ENCODE measurements at places on chromosomes 7 and 10. TPM values are rescaled to one million over a fixed set of nuclear protein-coding genes. Genes with fewer than 3 reads are reported as not detected.

NFE2L3 gene
- polyA plus RNA-seq: 2.9 TPM

CYP3A5 gene
- not detected for polyA plus RNA-seq

ZNF282 gene
- polyA plus RNA-seq: 23.3 TPM

GOLGA7B gene
- 30.4 TPM for polyA plus RNA-seq

CLRN3 gene
- polyA plus RNA-seq: not detected

SPDYE17 gene
- not detected for polyA plus RNA-seq

DDX50 gene
- 45.6 TPM for polyA plus RNA-seq

HKDC1 gene
- 0.07 TPM for polyA plus RNA-seq

TAS2R41 gene
- not detected for polyA plus RNA-seq

MASTL gene
- 7.1 TPM for polyA plus RNA-seq

WIPF3 gene
- polyA plus RNA-seq: 3.8 TPM

ARHGAP22 gene
- 0.15 TPM for polyA plus RNA-seq

ERV3-1 gene
- 48.5 TPM for polyA plus RNA-seq

GRID1 gene
- 10.4 TPM for polyA plus RNA-seq

GRM3 gene
- 15.9 TPM for polyA plus RNA-seq

ABCB1 gene
- polyA plus RNA-seq: 6.1 TPM

NUTM2E gene
- polyA plus RNA-seq: 0.40 TPM

TDRD1 gene
- polyA plus RNA-seq: not detected

NME8 gene
- not detected for polyA plus RNA-seq

IFIT2 gene
- 1.1 TPM for polyA plus RNA-seq

RABGEF1 gene
- 34.8 TPM for polyA plus RNA-seq

HOXA3 gene
- polyA plus RNA-seq: not detected

TFR2 gene
- polyA plus RNA-seq: 23.5 TPM

ZCCHC24 gene
- not detected for polyA plus RNA-seq
